ENCODE measurements at places on chromosomes 4 and X.

DNA sequence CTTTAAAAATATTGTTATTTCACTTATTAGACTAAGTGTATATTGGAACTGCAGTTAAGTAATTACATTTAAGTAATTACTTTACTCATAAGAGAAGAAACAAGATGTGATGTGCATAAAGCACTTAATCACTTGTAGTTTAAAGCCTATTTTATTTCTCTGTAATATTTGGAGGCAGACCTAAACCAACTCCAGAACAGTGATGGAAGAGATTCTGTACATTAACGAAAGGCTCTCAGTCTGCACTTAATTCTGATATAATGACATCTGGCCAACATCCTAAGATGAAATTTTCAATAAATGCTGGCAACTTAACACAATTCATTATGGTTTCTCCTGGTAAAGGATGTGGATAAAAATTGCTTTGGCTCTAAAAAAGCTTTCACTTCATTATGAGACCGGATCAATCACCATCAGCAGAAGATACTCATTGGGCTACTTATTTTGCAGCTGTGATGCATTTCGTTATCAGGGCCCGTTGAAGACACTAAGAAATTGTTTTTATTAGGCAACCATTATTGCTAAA is 342.6 kb downstream of the C4orf33 start:
- DNase-seq = no peak

DNA sequence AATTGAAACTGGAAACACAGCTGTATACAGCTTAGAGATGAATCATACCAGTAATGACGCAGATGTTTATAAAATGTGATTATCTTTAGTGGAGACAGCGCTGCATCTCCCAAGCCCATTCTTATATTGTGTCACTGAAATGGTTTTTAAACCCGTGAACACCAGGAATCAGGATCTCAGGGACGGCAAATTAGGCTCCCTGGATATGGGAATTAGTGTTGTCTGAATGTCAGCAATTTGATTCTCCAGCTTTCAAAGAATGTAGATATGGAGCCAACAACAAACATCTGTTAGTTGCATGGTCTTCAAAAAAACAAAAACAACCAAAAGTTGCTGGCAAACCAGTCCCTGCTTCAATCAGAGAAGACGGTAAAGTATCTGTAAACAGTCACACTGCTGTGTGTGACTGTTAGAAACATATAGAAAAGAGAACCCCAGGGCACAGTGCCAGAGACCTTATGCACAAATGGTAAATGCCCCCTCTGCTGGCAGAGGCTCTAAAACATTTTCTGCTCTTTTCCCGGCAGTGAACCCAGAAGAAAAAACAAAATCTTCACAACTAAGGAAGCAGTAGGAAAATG is 351.9 kb upstream of the FTHL17 start:
- peak; percentile 21 for DNase-seq

GRCh38 chr4:78533854-78534253 is 17.7 kb upstream of the ANXA3 start:
- DNase-seq = no peak

- DNase-seq = no peak
Observed at GRCh38 chrX:110698696-110699095, 96.9 kb downstream of the CHRDL1 start.
